ENCODE measurements at places on chromosomes 6 and 20.

- DNase-seq: no peak
These were observed 7.2 kb downstream of the MYLK4 start for GRCh38 chr6:2743280-2744208.

DNA sequence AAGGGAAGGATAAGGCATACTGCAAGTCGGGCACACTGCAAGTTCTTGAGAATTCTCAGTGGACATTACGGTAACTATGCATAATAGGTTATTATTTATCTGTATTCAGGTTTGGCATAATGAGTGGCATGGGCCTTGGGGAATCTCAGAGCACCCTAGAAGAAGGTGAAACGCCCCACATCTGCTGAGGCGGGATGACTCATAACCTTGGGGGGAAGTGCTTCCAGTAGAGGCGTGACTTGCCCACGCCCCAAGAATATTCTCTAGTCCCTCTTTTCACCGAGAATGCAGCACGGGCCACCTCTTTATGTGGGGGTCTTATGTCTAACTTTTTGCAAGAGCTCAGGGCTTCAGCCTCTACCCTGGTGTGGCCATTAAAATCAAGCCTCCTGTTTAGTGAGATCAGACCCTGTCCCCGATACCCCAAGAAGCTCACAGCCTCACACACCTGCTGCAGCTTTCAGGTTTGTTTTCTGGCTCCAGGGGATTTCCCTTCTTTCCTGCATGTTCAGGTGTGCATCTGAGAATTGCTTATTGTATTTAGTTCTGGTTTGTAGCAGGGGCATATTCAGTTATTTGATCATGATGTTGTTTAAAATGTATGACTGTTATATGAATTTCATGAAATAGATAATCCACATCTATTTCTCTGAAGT is 19.1 kb downstream of the ZFP64 start:
- no peak for DNase-seq

DNA sequence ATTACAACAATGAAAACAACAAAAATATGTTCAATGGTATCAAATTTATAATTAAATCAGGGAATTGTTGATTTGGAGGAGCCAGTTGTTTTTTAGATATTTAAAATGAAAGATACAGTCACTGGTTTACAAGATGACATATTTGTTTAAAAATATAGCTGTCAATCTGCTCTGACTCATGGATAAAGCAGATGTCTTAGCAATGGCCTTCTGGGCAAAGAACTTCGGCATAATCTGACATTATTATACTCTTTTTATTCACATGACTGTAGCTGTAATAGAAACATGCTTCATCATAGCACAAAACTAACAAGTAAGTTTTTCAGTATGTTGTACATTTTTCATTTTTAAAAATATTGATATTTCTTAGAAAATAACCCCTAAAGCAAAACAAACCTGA is 267.4 kb downstream of the CENPW start:
- DNase-seq: no peak

DNA sequence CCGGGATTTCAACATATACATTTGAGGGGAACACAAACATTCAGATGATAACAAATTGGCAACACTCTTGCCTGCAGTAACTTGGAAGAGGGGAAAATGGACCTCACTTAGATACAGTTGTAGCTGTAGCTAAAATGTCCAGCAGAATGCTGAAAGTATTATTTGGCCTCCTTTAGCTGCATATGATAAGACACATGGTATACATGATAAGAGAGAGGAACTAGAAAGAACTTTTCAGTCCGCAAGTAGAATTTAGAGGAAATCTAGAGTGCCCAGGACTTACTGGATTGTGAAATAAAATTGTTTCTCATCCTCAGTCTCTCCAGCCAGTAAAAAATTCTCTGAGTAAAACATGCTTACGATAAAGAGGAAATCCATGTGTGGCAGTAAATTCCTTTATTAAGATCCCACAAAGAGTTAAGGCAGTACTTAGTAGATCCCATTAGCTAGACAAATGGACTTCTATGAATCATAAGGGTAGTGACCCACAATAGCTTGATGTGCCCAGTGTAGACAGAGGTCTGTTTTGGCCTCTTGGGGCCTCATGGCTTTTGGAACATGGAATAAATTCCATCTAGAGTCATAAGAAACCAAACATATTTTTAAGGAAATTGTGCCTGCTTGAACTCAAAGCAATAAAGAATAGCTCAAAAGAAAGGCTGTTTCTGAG is 87.9 kb upstream of the RBM24 start:
- peak; percentile 23 for DNase-seq

DNA sequence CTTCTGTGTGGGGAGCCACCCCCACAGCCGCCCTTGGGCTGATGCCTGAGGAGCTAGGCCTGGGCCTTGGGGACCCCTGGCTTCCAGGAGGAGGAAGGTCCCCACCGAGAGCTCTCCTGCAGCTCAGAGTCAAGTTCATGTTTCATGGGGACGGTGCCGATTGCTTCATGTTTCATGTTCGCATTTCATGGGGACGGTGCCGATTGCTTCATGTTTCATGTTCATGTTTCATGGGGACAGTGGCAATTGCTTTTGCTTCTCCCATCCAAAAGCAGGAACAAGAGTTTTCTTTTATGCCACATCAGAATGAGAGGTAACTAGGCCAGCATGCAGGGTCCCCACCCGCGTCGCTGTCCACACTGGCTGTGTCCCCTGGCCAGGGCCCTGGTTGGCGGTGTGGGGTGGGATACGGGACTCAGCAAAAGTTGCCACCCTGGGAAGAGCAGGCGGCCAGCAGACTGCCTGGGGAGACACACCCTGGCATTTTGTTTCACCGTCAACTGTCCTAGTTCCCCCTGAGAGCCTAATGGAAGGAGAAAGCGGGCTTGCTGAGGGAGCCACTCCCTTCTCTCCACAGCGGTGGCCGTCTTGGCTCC is 46.0 kb downstream of the DACT2 start:
- no peak for DNase-seq

- DNase-seq: no peak
These were observed 56.5 kb downstream of the CD40 start for GRCh38 chr20:46174469-46175126.

GRCh38 chr20:17504066-17504897 is 26.9 kb downstream of the BFSP1 start:
- DNase-seq: no peak

- DNase-seq: no peak
These were observed 441.5 kb upstream of the FLRT3 start for GRCh38 chr20:14778875-14779274.

GRCh38 chr6:72376736-72377135 is 245.1 kb upstream of the KCNQ5 start:
- DNase-seq: no peak

- no peak for DNase-seq
These were observed 8.5 kb downstream of the AKAP12 start for GRCh38 chr6:151248295-151248694.

DNA sequence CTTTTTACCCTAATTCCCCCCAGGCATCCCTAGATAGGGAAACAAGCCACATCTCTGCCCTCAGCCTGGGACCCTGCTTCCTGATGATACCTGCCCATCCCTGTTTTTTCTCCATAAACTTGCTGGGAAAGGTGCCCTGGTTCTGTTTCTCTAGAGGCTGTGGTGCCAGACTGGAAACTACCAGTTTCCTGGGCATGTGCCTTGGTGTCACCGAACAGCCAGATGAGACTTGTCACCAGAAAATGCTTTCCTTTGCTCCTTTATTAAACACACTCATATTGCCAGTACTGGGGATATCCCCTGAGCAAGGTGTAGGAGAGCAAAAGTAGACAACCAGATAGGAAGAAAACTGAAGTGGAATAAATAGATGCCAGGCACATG is 16.8 kb downstream of the SRSF3 start:
- DNase-seq: no peak

DNA sequence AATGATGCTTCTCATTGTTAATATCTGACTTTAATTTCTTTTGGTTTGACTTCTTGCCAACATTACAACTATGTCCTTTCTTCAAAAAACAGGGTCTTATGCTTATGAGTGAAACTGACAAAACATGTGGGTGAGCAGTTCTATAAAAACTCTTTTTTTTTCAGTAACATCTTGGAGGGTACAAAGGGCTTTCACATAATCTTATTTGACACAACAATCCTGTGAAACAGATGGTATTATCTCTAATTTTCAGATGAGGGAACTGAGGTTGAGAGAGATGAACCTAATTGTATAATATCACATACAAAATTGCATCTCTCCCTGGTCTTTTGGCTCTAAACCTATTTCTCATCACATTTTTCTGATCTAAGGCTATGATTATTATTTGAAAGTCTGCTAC is 38.3 kb downstream of the MAPK14 start:
- no peak for DNase-seq

- no peak for DNase-seq
These were observed 14.9 kb downstream of the NEDD9 start for GRCh38 chr6:11217360-11218101.

- no peak for DNase-seq
These were observed at the start of gene FAM83B for GRCh38 chr6:54846243-54846856. TSS of gene FAM83B (plus strand) at chr6:54846771. CDS start at chr6:54870247, 23,476 bp downstream.

DNA sequence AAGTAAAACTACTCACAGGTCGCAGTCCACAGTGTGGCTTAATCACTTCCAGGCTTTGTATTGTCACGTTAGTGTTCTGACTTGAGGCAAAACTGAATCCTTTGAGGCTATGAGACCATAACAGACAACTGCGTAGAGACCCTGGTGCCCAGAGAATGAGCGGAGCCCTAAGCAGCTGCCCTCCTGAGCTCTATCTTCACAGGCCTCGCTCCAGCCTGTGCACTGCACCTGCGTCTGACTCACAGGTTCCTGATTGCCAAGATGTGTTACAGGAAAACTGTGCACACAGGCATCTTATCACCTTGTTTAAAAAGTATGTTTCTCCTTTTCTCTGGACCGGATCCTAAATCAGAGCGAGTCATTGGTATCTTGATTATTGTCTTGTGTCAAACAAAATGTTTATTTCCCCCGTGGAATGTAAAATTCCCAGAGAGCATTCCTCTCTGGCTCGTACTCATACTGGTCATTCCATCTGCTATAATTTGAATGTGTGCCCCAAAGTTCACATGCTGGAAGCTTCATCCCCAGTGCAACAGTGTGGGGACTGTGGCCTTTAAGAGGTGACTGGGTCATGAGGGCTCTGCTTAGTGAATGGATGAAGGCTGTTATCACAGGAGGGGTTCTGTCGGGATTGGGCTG is 25.7 kb downstream of the PRR18 start:
- DNase-seq: no peak

GRCh38 chr6:25503686-25504085 is 148.3 kb upstream of the SCGN start:
- no peak for DNase-seq
